Placental epithelial cell (primary cell): ENCODE measurements at places on chromosomes 7 and 10. TPM values are rescaled to one million over a fixed set of nuclear protein-coding genes. Genes with fewer than 3 reads are reported as not detected.

The CAMK1D gene
- total RNA-seq: 1.2 and 1.4 TPM in 2 replicates

The OR9A2 gene
- total RNA-seq: 1.2 TPM in 1 of 2 replicates, not detected in the other

The CEP41 gene
- 5.5 and 11.2 TPM in 2 replicates for total RNA-seq

The PROSER2 gene
- 11.8 and 40.6 TPM in 2 replicates for total RNA-seq

The ANKRD61 gene
- total RNA-seq: not detected in 2 replicates

The SPDYE5 gene
- not detected in 2 replicates for total RNA-seq

The COL1A2 gene
- total RNA-seq: 2,449 and 6,824 TPM in 2 replicates

The SLC25A28 gene
- total RNA-seq: 7.4 and 16.5 TPM in 2 replicates

The LIMK1 gene
- 32.2 and 48.9 TPM in 2 replicates for total RNA-seq

The PPP1R17 gene
- not detected in 2 replicates for total RNA-seq
